Stimulated activated CD4-positive, alpha-beta T cell treated with anti-CD3 and anti-CD28 coated beads, Interleukin-1b, Interleukin-23, amount 100 ng/mL, for 4 hours (primary cell): ENCODE measurements at places on chromosomes 5 and 9.

- no peak for DNase-seq
Measured at GRCh38 chr5:111556501-111556900, 44.2 kb upstream of the STARD4 start.

DNA sequence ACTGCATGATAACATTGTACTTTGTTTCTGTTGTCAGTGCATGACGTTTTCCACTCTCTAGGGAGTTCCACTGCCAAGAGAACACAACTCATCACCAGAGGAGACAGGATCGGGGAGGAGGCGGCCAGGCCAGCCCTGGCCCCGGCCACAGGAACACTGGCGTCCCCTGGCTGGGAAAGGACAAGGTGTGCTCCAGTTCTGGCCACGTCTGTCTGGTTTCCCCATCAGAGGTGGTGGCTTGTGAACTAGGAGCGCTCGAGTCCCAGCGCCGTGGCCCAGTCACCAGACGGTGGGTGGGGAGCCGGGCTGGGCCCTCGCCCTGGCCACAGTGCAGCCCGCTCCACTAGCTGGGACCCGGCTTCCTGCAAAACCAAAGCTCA, 211.9 kb upstream of the IRX4 start:
- no peak for DNase-seq

DNA sequence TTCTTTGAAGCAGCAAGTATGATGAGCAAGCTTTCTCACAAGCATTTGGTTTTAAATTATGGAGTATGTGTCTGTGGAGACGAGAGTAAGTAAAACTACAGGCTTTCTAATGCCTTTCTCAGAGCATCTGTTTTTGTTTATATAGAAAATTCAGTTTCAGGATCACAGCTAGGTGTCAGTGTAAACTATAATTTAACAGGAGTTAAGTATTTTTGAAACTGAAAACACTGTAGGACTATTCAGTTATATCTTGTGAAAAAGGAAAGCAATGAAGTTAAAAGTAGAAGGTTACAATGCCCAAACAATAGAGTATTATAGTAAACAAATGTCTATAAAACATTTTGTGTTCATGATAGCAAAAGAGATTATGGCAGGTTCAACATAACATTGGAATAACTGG, 88.6 kb downstream of the JAK2 start:
- no peak for DNase-seq

DNA sequence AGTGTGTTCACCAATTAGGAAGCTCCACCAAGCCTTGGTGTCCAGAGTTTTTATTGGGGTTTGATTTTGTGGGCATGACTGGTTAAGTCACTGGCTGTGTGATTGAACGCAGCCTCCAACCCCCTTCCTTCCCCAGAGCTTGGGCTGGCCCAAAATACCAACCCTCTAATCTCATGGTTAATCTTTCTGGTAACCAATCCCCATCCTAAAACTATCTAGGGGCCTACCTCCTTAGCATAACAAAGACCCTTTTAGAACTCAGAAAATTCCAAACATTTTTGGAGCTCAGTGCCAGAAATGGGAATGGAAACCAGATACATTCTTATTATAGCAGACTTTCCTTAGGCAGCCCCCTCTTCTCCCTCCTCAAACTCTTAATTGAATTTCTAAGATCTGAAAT, 35.9 kb upstream of the HRH2 start:
- no peak for DNase-seq

GRCh38 chr5:123997462-123998215, 485.7 kb downstream of the CSNK1G3 start:
- no peak for DNase-seq

GRCh38 chr5:155556700-155557099, 543.1 kb downstream of the KIF4B start:
- no peak for DNase-seq

- no peak for DNase-seq
Measured at GRCh38 chr9:77756449-77756848, 108.3 kb upstream of the GNA14 start.

- no peak for DNase-seq
Measured at GRCh38 chr5:114411380-114411931, 49.6 kb downstream of the KCNN2 start.

GRCh38 chr9:27276193-27277030, 20.5 kb downstream of the EQTN start:
- DNase-seq, result peak; percentile 0

DNA sequence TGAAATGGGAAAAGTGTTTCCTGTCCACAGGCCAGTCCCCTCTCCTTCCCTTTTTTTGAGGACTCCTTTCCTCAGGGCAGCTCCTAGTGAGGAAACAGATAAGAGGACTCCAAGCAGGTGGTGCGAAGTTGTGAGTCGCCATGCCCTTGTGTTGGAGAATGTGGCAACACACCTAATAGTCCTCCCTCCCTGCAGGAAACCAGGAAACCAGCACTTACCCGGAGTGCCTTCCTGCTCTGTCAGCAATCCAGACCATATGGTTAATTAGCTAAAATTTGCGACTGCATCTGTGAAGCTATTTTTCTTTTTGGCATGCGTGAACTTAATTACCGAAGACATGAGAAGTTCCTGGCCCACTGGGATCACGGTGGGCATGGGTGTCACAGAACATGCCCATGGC, 69.9 kb downstream of the TRIM32 start:
- no peak for DNase-seq

- DNase-seq, result no peak
Measured at GRCh38 chr9:27714388-27714787, 141.1 kb upstream of the C9orf72 start.

DNA sequence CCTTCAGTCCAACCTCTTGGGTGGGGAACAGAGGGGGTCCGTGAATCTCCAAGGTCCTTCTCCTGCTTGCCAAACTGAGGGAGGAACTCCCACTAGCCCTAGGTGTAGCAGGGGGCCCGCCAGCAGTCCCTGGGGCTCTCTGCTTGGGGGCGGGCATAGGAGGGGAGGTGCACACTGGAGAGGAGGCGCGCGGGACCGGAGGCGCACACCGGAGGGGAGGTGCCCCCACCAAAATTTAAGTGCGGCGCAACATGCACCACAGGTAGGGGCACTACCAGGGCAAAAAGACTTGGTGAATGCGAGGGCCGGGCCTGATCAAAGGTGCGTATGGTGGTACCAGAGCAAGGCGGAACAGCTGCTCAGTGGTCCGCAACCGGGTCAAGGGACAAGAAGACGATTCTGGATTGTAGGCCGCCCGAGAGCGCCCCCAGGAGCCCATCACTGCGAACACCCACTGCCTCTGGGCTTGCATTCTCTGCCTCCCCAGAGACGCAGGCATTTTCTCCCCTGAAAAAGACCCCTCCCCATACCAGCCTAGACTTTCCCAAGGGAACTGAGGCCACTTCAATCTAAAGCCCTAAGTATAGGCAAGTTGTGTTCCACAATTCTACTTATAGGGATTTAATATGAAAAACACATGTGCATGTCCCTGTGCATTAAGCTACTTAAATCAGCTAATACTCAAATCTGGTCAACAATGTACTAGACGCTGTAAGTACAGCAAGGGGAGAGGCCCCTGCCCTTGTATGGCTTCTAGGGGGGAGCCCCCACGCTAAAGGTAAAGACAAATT, 50.6 kb downstream of the TGFBI start:
- no peak for DNase-seq

- DNase-seq, result no peak
Measured at GRCh38 chr5:108320231-108320630, 61.7 kb downstream of the FBXL17 start.

GRCh38 chr9:114591291-114591787, 3.8 kb downstream of the ATP6V1G1 start:
- DNase-seq, result no peak

GRCh38 chr9:108194154-108194553, 661.6 kb downstream of the ACTL7B start:
- DNase-seq, result no peak

DNA sequence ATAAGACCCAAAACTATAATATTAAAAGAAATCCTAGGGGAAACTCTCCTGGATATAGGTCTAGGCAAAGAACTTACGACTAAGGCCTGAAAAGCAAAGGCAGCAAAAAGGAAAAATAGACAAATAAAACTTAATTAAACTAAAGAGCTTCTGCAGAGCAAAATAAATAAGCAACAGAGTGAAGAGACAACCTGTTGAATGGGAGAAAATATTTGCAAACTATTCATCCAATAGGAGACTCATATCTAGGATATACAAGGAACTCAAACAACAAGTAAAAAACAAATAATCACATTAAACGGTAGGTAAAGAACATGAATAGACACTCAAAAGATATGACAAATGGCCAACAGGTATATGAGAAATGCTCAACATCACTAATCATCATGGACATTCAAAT, 318.6 kb downstream of the CSNK1G3 start:
- no peak for DNase-seq

DNA sequence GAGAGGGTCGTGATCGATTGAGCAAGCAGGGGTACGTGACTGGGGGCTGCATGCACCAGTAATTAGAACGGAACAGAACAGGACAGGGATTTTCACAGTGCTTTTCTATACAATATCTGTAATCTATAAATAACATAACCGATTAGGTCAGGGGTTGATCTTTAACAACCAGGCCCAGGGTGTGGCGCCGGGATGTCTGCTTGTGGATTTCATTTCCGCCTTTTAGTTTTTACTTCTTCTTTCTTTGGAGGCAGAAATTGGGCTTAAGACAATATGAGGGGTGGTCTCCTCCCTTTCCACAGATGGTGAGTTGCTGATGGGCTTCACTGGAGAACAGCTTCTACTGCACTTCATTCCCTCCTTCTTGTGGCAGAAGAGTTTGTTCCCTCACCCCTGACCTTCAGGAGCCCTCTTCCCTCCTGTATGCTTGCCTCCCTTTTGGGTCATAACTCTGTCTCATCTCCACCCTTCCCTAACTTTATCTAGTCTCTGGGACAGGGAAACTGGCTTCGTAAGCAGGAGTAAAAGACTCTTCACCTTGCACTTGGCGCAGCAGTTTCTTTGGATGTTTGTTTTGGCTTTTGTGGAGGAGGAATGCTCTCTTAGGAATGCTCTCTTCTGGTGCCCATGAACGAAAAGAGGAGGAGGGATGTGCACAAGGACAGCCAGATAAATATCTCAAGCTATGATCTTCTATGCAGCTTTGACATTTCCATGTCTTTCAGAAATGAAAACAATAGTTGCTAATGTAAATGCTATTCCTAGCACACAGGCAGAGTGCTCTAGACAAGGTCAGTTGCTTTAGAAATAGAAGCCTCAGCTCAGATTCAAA, 139.8 kb upstream of the RPS23 start:
- no peak for DNase-seq

GRCh38 chr9:135657416-135657815, 5.7 kb upstream of the LCN9 start:
- no peak for DNase-seq
